ENCODE measurements at places on chromosomes 12 and 14.

GRCh38 chr12:127025545-127025944 is 1241.4 kb upstream of the TMEM132C start:
- no peak for DNase-seq

- DNase-seq: no peak
Observed at GRCh38 chr12:52223406-52224039, 9.5 kb upstream of the KRT7 start.

DNA sequence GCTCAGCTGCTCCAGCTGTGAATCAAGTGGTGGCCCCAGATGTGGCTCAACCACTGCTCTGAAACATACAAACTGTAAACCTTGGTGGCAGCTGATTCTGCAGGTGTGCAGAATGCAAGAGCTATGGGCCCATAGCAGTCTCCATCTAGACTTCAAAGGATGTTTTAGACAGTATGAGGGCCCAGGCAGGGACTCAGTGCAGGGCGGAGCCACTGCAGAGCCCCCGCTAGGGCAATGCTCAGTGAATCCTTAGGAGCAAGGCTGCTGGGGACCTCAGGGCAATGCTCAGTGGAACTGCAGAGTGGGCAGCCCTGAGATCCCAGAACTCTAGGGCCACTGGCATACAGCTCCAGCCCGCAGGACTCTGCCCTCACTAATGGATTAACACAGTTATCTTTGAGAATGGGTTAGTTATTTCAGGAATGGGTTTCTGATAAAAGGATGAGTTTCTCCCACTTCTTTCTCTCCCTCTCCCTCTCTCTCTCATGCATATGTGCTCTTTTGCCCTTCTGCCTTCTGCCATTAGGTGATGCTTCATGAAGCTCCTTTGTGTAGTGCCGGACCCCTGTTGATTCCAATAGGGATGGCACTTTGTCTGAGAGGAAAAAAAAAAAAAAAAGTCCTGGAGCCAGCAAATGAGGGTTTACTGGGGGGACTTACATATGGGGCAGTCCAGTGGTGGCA is 48.4 kb upstream of the JDP2 start:
- DNase-seq: no peak

- DNase-seq: no peak
Observed at GRCh38 chr14:59638885-59639284, 62.3 kb upstream of the CCDC175 start.

DNA sequence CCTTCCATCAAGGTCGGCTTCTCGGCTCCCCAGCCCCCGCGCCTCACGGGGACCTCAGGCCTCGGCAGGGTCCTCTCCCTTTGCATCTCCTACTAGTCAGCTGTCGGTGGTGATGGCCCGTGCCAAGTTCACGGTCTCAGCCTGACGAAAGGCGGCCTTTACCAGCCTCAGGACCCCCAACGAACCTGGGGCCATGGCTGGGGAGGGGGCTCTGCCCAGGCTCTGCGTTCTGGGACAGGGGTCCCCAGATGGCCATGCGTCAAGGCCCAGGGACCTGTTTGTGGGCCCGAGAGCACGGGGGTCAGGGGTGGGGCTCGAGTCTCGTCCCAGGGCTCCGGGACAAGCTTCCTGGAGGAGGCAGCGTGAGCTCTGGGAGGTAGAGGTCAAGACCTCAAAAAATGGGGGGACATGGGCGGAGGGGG is 32.8 kb upstream of the DEGS2 start:
- no peak for DNase-seq

- no peak for DNase-seq
Observed at GRCh38 chr12:54373649-54374561, 9.6 kb upstream of the GPR84 start.

DNA sequence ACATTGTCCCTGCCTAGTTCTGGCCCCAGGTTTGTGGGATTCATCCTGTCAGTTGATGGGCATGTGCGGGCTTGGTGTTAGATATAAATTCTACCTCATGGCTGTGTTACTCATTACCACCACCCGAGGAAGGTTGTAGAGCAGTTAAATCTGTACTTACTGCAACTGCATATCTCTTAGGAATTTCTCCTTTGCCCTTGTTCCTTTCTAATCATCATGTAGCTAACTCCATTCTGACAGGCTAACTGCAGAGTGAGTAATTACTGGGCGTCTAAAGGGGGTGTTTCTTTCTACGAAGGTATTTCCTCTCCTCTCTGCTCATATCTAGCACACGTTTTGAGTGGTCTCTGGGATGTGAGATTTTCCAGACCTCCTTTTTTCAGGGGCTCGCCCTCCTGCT is 1076.7 kb downstream of the TMTC2 start:
- no peak for DNase-seq

DNA sequence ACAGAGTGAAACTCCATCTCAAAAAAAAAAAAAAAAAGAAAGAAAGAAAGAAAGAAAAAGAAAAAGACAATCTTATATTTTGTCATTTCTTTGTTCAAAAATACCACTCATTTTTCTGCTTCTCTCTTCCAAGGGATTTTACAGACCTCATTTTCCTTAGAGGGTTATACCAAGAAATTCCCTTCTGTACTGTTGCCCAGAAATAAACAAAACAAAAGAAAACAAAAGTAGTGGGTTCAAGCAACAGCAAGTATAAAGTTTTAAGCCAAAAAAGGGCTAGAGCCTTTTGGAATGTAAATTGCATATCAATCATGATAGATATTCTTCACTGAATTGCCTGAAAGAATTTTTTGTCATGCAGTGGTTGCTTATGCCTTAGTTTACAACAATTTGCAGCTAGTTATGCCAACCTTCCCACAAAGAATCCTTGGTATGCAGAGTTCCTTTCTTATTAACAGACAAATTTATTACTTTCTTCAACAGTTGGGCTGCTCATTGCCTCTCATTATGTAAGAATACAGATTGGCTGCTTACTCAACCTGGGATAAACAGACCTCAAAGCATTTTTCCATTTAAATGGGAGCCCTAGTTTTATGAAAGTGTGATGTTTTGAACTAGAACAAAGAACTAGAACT is 129.1 kb upstream of the PPFIA2 start:
- DNase-seq: no peak

DNA sequence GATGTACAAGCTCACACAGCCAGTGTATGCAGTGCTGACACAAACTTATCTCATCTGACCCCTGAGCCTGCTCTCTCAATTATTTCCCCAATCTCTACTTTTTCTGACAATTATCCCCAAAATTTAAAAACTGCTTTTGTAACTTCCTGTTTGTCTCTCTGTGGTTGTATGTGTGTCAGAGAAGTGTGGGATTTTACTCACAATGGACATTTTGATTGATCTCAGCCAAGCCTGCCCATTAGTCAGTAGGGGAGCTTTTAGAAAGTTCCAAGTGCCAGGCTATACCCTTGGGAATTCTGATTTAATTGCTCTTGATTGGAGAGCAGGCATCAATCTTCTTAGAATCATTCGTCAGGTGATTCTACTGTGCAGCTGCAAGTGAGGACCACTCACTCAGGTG is 64.9 kb upstream of the LMNTD1 start:
- DNase-seq: no peak

DNA sequence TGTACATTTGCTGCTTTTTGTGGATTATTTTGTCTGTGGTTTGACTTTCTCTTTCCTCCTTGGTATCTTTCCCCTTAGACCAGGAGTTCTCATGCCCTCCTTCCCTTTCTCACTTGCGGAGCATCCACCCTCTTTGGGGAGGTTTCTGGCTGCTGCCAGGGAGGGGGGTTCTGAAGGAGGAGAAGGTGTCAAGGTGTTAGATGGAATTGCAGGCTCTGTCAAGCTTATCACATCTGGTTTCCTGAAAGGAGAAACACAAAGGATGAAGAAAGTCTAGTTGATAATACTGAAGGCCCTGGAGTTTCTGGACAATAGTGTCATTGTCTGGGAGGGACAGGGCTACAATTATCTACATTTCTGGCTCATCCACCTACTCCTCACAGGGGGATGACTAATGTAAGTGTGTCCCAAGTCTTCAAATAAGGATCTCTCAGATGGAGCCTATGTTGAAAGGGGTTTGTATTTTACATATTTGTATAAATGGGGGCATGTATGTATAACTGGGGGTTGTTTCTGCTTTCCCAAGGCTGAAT is 217.3 kb upstream of the CCDC196 start:
- no peak for DNase-seq

DNA sequence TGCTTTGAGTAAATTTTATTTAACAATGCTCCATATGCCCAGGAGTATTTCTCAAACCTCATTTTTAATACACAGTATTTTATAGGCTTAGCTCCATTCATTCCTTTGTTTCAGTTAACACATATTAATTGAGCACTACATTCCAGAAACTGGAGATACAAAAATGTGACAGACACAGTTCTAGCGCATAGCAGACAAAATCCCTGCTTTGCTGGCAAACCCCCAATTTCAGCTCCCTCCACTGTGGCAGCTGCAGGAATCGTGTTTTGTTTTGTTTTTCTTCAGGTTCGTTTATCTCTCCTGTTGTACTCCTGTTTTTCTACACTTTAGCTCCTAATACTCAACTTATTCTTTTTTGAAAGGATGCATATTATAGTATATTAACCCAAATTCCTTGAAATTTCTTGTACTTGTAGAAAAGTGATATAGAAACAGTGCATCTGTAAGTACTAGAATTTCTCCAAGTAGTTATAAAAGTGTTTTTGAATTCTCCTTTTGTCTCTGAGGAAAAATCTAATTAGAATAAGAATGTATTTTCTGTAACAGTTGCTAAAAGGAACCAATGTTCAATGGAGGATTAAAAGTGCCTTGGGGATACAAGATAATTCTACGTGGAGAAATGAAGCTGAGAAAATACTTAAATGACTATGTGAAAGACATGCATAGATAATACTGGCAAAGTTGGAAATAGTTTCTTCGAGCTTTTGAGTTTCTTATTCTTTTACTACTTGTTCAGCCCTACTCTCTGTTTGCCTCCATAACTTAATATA is 6.4 kb upstream of the RAB21 start:
- no peak for DNase-seq

DNA sequence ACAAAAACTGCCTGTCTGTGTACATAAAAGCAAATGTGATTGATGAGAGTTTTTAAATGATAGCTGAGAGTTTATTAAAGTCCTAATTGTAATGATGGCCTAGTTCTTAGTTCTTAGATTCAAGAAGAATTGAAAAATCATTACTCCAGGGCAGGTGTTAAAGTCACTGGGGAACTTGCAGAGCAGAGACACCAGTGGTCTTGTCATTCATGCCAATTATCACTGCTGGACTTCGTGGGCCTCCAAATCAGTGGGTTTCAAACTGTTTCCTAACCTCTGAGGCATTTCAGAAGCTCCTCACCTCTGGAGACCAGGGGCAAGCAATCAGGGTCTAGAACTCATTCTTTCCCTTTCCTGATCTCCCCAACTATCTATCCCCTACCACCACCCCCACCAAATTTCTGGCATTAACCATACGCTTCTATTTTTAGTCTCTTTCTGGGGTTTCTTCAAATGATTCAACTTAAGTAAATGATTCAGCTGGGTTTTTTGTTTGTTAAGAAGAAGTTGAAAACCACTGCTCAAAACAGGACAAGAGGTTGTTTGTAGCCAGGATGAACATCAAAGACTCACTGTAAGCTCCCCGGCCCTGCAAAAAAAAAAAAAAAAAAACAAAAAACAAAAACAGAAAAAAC is 80.1 kb downstream of the CEP83 start:
- no peak for DNase-seq

DNA sequence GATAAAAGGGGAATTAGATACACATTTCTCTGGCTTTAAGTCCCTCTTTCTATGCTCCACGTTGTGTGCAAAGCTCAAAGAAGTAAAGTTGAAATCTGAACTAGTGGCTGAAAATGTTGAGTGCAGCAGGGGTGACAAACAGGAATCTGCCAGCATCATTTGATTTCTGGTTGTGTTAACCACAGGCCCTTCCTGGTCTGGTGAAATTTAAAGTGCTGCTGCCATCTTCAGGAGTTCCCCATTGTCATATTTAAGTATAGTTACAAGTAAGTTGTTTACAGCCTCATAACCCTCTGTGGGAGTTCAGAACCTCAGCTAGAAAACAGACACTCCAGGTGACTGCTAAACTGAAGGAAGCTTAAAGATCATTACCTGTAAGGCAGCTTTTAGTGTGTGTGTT is 90.9 kb upstream of the CCDC196 start:
- no peak for DNase-seq

DNA sequence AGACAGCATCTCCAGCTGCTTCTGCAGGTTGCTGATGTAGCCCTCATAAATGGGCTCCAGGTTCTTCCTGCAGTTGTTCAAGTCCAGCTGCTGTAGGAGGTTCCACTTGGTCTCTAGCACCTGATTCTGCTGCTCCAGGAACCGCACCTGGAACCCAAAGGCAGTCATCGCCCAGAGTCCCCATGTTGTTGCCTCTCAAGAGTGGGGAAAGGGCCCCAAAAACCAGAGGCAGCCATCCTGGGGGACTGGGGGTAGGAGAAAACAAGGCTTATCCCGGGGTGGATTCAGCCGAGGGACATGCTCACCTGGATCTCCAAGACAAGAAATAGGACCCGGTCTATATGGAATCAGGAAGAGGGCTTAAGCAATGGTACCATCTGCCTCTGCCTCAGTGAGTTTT is 2.3 kb downstream of the KRT72 start:
- no peak for DNase-seq

- no peak for DNase-seq
Observed at GRCh38 chr14:95370076-95370475, 50.4 kb upstream of the CLMN start.

- no peak for DNase-seq
Observed at GRCh38 chr14:23573384-23574015, 5.1 kb downstream of the JPH4 start.

GRCh38 chr12:116551952-116552772 is 7.0 kb upstream of the MAP1LC3B2 start:
- DNase-seq: no peak

DNA sequence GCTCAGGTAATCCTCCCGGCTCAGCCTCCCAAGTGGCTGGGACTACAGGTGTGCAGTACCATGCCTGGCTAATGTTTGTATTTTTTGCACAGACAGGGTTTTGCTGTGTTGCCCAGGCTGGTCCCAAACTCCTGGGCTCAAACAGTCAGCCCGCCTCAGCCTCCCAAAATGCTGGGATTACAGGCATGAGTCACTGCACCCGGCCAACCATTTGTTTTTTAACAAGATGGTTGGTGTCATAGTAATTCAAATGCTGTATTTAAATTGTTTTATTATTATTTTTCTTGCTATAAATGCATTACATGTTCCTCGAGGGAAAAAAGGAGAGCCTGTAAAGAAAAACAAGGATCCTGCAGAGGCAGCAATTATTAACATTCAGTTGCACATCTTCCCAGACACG is 83.9 kb downstream of the EP400 start:
- no peak for DNase-seq

- DNase-seq: no peak
Observed at GRCh38 chr14:62694075-62694474, 351.2 kb downstream of the KCNH5 start.

DNA sequence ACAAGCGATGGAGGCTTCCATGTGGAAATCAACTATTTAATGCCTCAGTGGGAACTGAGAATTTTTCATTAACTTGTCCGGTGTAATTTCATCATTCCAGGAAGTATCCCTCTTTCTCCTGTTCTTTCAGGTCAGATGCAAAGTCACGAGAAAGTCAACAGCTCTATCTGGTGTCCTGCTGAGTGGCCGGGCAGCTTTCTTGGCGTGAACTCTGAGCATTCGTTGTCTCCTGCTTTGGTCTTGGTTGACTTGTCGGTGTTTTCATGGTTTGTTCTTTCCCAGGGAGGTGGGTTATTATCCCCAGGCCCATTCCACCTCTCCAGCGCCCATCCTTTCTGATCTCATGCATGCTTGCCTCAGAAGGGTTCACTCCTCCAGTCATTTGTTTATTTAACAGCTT is 149.1 kb downstream of the GLT1D1 start:
- no peak for DNase-seq
